Right cardiac atrium (tissue), 5 donors: ENCODE measurements at places on chromosomes 2 and 18.

- no peak for DNase-seq
Observed at GRCh38 chr2:13308989-13309388, 592.3 kb downstream of the TRIB2 start.

GRCh38 chr2:164843346-164843911, 1.8 kb upstream of the COBLL1 start:
- no peak for DNase-seq

- DNase-seq = no peak
Observed at GRCh38 chr2:164436131-164436530, 185.2 kb downstream of the GRB14 start.

- DNase-seq = no peak
Observed at GRCh38 chr2:226308986-226309385, 490.6 kb downstream of the IRS1 start.

- DNase-seq = no peak
Observed at GRCh38 chr2:230861552-230862255, 3.0 kb upstream of the ITM2C start.

GRCh38 chr2:238728330-238729260, 119.3 kb upstream of the TWIST2 start:
- peak; percentile 68 for DNase-seq

- DNase-seq = no peak
Observed at GRCh38 chr2:1588978-1589621, 155.2 kb downstream of the PXDN start.

DNA sequence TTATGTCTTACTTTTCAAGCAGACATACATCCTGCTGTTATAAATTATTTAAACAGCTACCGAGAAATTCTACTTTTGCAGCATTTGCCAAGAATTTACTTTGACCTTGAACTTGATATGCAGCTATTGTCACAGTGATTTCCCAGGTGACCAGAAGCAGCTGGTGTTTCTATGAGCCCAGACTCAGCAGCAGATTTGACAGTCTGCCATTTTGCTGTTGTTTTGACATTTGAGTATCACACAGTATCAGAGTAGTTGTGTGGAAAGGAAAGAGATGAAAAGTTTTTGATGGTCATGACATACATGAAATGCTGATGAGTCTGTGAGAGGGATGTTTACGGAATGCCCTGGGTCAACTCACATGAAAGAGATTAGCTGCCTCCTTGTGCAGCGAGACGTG, 6.6 kb upstream of the CCDC195 start:
- DNase-seq = no peak

GRCh38 chr2:234931371-234931770, 20.4 kb upstream of the SH3BP4 start:
- DNase-seq = no peak

GRCh38 chr2:102487761-102488462, 14.9 kb downstream of the SLC9A4 start:
- no peak for DNase-seq

- no peak for DNase-seq
Observed at GRCh38 chr2:63950414-63950813, 68.8 kb downstream of the VPS54 start.

DNA sequence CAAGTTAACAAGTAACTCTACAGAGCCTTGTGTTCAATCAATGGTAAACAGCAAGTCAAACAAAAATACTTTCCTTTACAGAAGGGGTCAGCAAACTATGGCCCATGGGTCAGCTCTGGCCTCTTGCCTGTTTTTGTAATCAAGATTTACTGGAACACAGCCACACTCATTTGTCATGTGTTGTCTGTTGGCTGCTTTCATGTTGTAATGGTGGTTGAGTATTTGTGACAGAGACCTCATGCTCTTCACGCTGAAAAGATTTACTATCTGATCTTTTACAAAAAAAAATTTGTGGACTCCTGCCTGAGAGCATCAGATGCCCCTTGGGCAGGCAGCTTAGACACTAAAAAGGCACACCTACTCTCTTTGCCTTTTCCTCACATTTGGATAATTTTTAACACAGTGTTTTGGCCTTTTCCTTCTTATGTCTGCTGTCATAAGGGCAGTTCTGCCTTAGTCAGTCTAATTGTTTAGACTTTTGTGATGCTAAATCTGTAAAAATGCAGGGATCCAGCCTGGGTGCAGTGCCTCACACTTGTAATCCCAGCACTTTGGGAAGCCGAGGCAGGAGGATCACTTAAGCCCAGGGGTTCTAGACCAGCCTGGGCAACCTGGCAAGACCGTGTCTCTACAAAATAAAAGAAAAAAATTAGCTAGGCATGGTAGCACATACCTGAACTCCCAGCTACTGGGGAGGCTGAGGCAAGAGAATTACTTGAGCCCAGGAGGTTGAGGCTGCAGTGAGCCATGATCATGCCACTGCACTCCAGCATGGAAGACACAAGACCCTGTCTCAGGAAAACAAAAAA, 18.3 kb downstream of the IL1B start:
- no peak for DNase-seq

DNA sequence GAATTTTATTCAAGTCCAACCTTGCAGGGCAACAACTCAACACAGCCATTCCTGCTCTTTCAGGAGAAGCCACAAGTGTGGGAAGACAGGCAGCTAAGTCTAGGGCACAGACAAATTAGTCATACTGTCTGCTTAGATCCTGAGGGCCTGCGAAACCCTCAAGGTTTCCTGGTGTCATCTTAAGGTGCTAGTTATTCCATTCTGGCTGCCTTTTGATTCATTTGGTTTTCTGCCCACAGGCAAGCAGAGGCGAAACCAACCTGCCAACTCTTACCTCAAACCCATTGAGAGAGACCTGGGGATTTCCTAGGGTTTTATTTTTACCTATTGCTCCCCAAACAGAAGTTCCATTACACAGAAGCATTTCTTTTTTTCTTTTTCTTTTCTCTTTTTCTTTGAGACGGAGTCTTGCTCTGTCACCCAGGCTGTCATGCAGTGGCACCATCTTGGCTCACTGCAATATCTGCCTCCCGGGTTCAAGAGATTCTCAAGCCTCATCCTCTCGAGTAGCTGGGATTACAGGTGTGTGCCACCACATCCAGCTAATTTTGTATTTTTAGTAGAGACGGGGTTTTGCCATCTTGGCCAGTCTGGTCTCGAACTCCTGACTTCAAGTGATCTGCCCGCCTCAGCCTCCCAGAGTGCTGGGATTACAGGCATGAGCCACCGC, 23.7 kb upstream of the SCYGR1 start:
- DNase-seq = no peak

GRCh38 chr2:54735636-54736035, 12.2 kb downstream of the EML6 start:
- no peak for DNase-seq

DNA sequence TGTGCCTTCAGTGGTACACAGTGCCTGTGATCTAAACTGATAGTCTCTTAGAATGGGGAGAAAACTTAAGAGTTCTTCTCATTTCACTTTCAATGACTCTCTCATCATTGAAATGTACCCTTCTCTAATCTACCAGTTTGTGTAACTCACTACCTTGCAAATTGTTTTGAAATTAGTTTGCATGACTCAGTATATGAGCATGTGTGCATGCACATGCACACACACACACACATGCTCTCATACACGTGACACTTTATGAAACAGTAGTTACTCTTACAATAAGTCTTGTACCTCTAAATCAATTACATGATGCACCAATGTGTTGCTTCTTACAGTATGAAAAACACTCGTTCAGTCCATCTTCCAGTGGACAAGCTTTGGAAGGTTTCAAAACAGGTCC, 10.6 kb downstream of the LYPD6B start:
- no peak for DNase-seq

GRCh38 chr2:84686783-84687476, 170.6 kb downstream of the DNAH6 start:
- DNase-seq = no peak

GRCh38 chr2:238231251-238231793, 8.5 kb downstream of the HES6 start:
- peak; percentile 91 for DNase-seq

GRCh38 chr2:32237996-32238395, 26.7 kb downstream of the NLRC4 start:
- no peak for DNase-seq

GRCh38 chr2:208010506-208010905, 14.8 kb downstream of the PLEKHM3 start:
- DNase-seq = no peak

DNA sequence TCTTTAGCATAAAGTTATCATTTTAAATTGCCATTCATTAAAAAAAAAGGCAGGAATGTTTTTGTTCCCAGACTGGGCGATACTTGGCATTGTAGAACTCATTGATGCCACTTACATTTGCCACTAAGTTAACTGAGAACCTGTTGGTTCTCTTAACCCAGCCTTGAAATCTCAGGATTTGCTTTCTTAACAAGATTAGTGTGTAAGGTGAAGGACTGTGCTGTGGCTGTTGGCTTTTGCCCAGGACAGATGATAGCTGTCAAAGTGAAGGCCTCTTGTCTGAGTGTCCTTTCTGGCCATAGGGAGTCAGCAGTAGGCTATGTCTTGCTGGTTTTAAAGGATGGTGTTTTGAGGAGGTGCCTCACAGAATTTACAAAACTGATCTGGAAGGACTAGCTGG, 2.6 kb downstream of the DPYSL5 start:
- DNase-seq = no peak
